Kidney (tissue), 22 donors: ENCODE measurements at places on chromosomes 5 and 9.
A peak's percentile ranks its signal among the peaks of the same experiment; 100 is the strongest.

- DNase-seq = peak; percentile 40
Observed at GRCh38 chr5:163373436-163374084, 63.8 kb upstream of the CCNG1 start.

DNA sequence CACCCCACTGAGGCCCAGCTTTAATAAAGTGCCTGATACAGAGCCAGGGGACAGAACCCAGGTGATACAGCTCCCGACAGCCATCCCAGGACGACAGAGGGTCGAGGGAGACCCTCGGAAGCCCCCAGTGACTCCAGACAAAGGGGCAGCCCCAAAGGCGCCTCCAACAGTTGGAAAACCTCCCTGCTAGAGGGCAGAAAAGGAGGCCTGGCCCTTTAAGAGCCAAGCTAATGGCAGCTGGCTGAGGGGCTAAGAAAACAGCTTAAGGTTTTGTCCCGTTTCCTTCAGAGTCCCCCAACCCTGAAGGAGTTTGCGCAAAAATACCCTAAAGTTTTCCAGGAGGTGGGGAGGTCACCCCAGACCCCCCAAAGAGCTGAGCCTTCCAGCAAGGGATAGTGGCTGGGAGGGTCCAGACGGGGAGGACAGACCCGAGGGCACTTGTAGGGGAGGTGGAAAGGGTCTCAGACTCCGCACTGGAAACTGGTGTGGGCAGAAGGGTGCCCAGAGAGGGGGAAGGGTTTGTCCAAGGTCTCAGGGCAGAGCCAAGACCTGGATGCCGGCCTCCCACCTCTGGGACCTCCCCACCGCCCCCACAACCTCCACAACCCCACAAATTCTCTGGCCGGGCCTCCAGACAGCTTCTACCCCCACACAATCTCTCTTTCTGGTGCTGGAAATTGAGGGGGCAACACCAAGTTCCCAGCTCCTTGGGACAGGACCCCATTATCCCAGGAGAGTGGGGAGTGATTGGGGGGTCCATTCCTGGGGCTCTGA, 8.2 kb upstream of the AK1 start:
- DNase-seq = no peak

DNA sequence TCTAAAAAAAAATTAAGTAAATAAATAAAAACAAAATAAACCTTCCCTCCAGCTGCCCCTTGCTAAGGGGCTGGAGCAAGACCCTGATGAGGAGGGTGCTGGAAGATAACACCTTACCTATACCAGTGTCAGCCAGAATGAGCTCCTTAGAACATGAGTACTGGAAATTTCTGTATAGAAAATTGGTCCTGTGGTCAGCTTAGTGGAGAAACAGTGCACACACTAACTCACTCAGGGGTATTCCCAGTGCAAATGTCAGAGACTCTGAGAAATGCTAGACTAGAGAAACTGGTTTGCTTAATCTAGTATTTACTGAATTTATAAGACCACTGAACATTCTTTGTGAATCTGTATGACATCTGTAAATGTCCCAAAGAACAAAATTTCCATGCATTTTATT, 62.1 kb upstream of the CTXN3 start:
- DNase-seq = no peak

- peak; percentile 26 for DNase-seq
Observed at GRCh38 chr9:21392270-21392669, 7.1 kb upstream of the IFNA2 start.

DNA sequence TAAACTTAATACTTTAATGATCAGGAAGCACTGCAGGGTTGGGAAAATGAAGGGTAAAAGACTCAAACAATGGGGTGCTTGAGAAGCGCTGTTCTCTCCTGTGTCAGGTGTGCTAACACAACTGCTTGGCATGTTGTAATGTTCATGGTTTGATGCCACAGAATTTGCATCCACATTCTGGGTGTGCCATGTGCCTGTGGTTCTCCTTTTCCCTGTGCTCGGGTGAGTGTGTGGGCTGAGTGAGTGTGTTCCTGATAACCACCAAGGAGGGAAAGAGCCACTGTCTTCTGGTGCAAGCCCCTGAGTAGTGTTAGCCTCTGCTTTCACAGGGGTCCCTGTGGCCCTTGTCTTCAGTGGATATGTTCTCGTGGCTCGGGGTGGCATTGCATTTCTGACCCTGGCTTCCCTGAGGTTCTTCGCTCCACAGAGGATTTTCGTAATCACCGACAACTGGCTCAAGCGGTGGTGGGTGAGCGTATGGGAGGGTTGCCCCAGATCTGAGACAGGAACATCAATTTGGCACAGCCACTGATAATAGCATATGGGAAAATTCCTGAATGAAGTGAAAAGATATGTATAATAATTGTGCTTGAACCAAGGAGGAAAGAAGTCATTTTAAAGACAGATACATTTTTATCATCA, 102.0 kb downstream of the MVB12B start:
- no peak for DNase-seq

- no peak for DNase-seq
Observed at GRCh38 chr5:143046314-143046713, 276.1 kb downstream of the ARHGAP26 start.

GRCh38 chr5:98227489-98227888, 546.0 kb upstream of the RGMB start:
- no peak for DNase-seq

DNA sequence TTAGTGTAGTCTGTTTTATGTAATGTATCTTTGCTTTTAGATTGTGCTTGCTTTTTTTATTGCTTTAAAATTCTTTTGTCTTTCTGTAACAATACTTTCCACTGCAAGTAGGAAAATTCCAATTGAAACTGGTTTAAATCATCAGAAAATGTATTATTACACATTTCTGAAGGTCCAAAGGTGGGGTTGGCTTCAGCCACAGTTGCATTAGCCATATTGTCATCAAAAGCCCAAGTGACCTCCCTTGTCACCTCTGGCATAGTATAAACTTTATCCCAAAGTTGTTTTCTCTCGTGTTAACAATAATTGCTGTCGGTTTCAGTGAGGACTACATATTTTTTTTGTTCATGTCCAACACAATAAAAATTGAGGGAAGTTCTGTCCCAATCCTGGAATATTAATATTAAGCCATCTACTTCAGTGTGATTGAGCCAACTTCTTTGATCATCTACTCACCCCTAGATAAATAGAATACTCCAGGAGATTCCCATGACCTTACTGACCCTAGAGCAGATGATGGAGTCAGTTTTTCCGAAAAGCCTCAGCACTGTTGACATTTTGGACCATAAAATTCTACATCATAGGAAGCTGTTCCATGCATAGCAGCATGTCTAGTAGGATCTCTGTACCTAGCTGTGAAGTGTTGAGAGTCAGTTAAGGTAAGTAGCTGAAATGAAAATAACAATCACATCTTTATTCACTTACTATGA, 52.4 kb upstream of the MACIR start:
- no peak for DNase-seq

GRCh38 chr5:126988021-126988569, 42.3 kb downstream of the MARCHF3 start:
- no peak for DNase-seq

- DNase-seq = no peak
Observed at GRCh38 chr5:89300426-89300970, 417.5 kb upstream of the MEF2C start.

DNA sequence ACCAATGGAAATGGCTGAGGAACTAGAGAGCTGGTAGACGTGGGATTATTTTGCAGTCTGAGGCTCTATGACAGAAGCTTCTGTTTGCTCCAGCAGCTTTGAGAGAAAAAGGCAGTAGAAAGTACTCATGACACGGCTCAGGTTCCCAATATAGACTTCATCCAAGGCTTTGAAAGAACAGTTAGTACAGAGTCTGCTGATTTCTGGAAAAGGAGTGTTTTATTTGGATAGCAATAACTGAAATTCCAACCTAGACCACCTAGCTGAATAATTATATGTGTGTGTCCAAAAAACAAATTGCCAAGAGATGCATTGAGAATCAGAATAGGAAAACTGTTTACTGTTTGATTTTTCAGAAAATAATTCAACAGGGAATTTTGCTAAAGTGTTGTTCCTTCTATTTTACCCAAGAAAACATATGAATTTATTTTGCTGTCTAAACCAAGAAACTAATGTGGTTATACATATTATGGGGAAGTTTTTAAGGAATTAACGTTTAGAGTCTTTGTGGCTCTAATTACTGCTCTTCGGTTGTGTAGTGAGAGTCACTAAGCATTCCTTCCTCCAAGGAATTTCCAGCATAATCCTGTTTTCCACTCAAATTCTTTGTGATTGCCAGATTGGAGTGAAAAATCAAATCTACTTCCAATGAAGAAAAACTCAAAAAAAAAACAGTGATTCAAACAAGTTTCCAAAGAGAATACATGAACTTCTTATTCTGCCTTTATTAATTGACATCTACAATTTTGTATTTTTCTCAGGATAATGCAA, 18.1 kb upstream of the MTX3 start:
- DNase-seq = no peak

DNA sequence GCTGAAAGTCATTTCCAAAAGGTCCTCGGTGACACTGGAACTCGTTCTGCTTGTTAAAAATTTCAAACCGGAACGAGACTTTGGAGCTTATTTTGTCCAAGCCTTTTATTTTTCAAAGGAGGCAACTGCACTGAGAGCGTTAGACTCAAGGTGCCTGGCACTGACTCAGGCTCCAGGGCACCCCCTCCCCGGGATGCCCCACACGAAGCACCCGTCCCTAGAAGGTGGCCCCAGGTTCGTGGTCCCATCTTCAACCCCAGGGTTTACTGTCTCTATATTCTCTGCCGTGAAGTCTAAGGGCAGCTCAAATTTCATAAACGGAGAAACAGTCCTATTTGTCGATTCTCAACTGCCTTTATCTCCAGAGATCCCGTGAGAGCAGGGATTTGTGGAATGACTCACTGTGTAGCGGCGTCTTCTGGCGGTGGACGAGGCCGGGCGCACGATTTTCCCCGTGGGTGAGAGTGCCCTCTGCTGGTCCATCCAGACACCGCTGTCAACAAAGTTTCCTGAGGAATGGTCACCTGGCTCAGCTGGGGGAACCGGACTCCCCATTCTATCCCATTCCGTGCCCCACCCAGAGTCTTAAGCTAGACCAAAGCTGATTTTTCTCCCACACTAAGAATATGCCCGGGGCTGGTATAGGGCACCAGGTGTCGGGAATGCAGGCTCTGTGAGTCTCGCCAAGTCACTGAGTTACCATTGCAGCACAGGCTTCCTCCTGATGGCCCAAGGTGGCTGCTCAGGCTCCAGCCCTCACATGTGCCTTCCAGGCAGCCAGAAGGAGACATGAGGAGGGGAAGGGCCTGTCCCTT, 27.1 kb upstream of the SLC6A19 start:
- no peak for DNase-seq
